ENCODE measurements at places on chromosomes 16 and 17. TPM values are rescaled to one million over a fixed set of nuclear protein-coding genes. Genes with fewer than 3 reads are reported as not detected.

Gene PLEKHG4
- 18.2 TPM for total RNA-seq

Gene ETV4
- 1.6 TPM for total RNA-seq

Gene KRTAP16-1
- not detected for total RNA-seq

Gene HS3ST3A1
- not detected for total RNA-seq

Gene OR1F1
- total RNA-seq, result not detected

Gene COL1A1
- 0.96 TPM for total RNA-seq

Gene ORMDL3
- 149 TPM for total RNA-seq

Gene SLFN5
- 249 TPM for total RNA-seq

Gene DOC2B
- total RNA-seq, result not detected

Gene NOXO1
- 1.8 TPM for total RNA-seq

Gene GPR139
- not detected for total RNA-seq

Gene QRICH2
- 4.7 TPM for total RNA-seq

GRCh38 chr16:65809627-65810026, 556.9 kb upstream of the CDH5 start:
- DNase-seq, result no peak

GRCh38 chr17:44906763-44907728, 7.8 kb upstream of the EFTUD2 start:
- DNase-seq, result no peak

DNA sequence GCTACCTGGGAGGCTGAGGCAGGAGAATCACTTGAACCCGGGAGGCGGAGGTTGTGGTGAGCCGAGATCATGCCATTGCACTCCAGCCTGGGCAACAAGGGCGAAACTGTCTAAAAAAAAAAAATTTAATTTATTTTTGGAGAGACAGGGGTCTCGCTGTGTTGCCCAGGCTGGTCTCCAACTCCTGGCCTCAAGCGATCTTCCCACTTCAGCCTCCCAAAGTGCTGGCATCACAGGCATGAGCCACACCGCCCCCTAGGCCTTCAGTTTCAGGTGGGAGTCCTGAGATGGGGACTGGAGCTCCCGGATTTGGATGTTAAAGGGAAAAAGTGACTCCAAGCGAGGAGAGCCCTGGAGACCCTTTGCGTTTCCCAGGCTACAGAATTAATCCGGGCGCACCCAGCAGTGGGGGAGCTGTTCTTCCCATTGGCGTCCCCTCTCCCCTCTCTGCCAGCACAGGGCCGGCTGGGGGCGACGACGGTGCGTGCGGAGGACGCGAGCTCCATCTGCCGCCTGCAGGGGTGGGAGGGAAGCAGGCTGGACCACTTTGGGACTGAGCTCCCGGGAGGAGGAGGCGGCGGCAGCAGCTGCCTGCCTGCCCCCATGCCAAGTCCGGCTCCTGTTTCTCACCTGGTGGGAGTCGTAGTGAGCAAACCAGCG, 49.3 kb upstream of the USP7 start:
- no peak for DNase-seq

DNA sequence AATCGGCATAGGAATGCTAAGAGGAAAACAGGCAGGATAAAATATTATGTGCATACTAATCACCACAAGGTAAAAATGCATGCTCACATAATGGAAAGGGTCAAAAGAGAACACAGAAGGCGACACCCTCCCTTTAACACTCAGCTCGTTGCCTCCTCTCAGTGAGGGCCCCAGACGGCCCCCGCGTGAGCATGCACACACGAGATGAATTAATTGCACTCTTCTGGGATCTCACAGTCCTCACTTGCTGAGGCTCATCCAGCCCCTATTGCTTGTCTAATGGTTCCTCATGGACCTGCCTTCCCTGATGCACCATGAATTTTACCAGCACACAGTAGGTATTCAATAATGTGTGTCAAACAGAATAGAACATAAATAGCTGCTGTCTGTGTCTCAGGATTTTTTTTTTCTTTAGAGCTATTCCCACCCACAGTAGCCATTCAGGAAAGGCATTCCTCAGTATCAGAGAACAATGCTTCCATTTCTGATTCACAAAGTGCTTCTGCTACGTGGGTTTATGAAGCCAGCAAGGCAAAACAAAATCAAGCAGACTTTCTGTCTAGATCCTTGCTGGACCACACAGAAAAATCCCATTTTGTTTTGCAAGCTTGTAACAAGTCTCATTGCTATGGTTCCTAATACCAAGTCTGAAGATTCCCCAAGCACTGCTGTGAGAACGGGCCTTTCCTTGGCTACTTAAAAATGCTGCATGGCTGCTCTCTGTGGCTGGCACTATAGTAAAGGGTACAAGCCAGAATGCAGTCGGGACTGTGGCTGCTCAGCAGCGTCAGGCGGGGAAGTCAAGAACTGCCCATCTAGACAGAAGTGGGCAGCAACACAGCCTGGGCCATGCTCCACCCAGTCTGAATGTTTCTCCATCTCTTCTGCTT, 43.6 kb downstream of the TOM1L2 start:
- no peak for DNase-seq

DNA sequence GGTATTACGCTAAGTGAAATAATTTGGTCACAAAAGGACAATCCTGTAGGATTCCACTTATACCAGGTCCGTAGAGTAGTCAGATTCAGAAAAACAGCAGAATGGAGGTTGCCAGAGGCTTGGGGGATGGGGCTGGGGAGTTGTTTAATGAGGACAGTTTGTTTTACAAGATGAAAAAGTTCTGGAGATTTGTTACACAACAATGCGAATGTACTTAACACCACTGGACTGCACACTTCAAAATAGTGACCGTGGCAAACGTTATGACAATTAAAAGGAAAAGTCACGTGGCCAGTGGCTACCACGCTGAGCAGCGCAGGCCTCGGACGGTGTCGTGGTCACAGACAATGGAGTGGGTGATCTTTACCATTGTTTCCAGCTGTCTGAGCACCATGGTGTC, 338.1 kb downstream of the SEC14L1 start:
- no peak for DNase-seq

GRCh38 chr17:79342376-79342775, 267.8 kb downstream of the ENGASE start:
- DNase-seq, result no peak

- DNase-seq, result no peak
Measured at GRCh38 chr16:20844588-20844987, 38.3 kb downstream of the REXO5 start.

DNA sequence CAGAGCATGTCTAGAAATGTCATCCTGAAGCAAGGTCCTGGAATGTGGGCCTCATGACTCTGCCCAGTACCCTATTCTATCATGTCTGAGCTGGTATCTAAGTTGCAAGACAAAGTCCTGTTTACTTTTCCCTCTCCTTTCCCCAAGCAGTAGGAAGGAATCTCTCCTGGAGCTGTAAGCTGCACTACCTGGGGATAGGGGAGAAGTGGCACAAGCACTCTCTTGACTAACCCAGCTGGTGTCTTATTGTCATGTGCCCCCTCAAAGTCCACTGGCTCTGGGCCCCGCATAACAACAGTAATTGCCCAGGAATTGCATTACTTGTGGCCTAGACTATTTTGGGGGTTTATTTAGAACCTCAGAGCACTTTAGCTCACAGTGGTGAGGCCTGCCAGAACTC, 1366.3 kb upstream of the GOT2 start:
- DNase-seq, result no peak

DNA sequence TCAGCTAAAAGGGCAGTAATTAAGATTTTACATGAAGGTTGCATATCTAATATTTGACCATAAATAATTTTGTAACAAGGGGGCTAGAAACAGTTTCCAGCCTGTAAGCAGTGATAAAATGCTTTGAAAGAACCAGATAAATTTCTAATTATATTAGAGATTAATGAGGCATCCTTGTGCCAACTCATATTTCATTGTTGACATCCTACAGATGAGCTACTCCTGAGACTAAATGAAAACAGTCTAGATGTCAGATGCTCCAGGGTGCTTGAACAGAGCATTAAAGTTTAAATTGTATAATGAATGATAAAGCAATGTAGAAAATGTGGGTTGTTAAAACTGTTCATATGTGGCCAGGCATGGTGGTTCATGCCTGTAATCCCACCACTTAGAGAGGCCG, 23.3 kb downstream of the IQCK start:
- no peak for DNase-seq

DNA sequence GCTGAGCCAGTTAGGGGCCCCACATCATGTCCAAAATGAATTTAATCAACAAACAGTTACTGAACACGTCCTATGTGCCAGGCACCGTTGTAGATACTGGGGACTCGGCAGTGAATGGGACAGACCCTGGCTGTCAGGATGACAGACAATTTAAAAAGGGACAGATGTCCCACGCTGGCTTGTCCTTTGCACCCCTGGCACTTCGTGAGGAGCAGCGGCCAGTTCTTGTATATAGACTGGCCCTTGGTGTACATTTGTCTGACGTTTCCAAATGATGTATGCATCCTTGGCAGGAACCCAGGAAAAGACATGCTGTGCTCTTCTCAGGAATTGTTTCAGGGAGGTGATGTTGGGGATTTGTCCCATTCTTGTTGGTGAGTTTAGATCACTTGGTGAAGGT, 21.1 kb downstream of the IL4R start:
- DNase-seq, result no peak

DNA sequence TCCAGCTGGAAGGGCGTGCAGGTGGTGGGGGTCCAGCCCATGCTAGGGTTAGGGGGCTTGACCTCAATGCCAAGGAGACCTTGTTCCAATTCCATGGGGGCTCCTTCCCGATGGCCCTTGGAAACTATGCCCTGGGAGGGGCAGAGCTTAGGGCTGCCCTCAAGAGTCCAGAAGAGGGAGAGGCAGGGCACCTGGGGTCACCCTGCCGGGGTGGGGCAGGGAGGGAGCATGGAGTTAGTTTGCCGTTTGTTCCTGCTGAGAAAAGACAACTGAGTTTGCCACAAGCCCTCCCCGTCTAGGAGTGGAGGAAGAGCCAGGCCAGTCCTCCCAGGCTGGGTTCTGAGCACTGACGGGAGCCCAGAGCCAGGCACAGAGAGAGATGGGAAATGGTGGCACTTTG, 21.4 kb downstream of the MMP15 start:
- no peak for DNase-seq

GRCh38 chr17:80832266-80832676, 159.4 kb upstream of the CHMP6 start:
- peak; percentile 34 for DNase-seq

- no peak for DNase-seq
Measured at GRCh38 chr17:68228817-68229570, 18.8 kb upstream of the AMZ2 start.

- DNase-seq, result no peak
Measured at GRCh38 chr17:6073620-6074019, 3.4 kb downstream of the WSCD1 start.

DNA sequence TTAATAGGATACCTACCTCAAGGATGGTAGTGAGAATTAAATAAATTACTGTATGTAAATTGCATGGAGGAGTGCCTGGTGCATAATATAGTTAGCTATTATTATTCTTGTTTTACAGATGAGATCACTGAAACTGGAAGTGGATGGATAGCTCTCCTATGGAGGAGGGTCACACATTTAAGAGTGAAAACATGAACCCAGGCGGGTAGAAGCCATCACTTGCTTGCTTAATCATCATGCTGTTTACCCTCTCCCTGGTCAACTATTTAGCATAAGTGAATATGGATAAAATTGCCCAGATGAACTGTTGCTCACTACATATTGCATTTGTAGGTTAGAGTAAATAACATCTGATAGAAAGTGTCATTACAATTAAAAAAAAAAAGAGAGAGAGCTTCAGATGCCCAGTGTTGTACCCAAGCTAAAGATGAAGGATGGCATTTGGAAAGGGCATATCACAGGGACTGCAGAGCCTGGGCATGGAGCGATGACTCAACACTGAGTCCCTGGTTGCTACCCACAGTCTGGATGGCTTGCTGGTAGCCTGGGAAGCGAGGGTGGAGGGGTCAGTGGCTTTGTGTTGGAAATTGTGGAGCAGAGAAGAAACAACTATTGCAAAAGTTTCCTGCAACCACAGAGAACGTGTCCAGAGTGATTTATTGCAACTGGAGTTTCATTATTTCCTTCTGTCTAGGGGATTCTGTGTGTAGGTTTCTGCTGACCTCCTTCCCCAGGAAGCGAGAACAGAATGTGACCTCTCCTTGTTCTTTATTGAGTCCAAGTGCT, 414.4 kb downstream of the SHISA9 start:
- DNase-seq, result no peak

- no peak for DNase-seq
Measured at GRCh38 chr16:12896562-12896961, 4.8 kb upstream of the SHISA9 start.

DNA sequence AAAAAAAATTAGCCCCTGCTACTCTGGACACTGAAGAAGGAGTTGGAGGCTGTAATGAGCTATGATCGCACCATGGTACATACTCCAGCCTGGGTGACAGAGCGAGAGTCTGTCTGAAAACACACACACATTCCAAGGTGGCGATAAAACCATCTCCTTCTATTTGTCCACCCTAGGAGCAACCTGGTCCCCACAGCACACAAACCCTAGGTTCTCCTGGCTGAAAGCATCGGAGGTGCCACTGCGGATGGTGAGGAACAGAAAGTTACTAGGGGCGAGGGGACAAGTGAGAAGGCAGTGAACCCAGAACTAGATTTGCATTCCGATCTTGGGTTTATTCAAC, 1.4 kb upstream of the ECI1 start:
- no peak for DNase-seq

- DNase-seq, result peak; percentile 53
Measured at GRCh38 chr17:47847341-47848197, 3.4 kb downstream of the SP6 start.

- DNase-seq, result no peak
Measured at GRCh38 chr17:56548661-56549060, 44.8 kb upstream of the NOG start.

- no peak for DNase-seq
Measured at GRCh38 chr17:41865596-41865893, 322 bp upstream of the KLHL11 start.

DNA sequence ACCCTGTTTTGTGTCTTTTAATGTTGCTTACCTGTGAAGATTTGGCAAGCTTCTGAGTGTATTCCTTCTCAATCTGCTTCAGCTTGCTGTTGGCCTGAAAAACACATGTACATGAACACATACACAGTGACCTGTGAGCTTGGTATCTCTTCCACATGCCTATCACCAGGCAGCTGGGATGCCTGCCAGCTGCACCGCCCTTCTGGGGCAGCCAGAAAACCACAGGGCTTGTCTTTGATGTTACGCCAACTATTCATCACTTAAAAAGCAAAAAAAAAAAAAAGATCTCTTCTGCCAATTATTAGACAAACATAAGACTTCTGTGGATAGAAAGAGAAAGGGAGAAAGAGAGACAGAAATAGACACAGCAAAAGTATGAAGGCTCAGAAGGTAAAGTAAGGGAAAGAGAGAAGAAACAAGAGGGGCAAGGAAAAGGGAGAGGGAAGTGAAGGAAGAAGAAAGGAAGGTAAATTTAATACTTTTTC, 189.2 kb upstream of the AXIN2 start:
- DNase-seq, result no peak

- DNase-seq, result peak; percentile 37
Measured at GRCh38 chr17:55263569-55264277, 1.0 kb upstream of the HLF start.

DNA sequence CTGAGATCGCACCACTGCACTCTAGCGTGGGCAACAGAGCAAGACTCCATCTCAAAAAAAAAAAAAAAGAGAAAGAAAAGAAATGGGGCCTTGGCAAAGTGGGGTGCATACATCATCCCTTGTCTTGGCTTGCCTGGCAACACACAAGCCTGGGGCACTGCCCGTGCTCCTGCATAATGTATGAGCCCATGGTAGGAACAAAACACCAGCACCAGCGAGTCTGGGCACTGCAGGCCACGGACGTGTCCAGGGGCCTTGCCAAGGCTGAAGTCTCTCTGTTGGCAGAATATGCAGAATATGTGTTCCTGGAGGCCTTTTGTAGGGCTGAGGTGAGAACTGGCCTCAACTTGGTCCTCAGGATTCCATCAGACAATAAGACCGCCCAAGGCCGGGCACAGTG, 15.7 kb upstream of the ALDOA start:
- no peak for DNase-seq

- no peak for DNase-seq
Measured at GRCh38 chr16:9941245-9941644, 241.0 kb downstream of the GRIN2A start.

Measured in activated naive CD8-positive, alpha-beta T cell treated with anti-CD3 and anti-CD28 coated beads, Interleukin-2, amount 10 ng/mL, durations not matched to agents 7 days and 5 days (primary cell).